ENCODE measurements at places on chromosomes 5 and 9.

GRCh38 chr5:949815-950560, 57.3 kb downstream of the TRIP13 start:
- no peak for DNase-seq

- DNase-seq = no peak
Measured at GRCh38 chr5:17426104-17426749, 71.8 kb upstream of the TAF11L2 start.

DNA sequence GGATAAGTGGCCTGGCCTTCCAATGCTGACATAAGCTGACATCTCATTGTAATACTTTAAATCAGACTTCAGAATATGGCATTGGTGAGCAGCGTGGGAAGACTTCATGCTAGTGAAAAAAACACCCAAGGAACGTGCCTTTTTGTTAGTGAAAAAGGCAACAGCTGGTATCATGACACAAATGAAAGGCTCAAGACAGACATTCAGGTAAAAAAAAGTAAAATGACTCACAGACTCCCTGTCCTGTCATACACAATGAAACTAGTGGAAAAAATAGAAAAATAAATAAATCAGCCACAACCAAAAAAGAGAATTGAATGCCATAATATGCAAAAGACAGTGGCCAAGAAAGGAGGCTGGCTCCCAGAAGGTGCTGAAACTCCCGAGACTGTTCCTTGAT, 24.4 kb upstream of the PPP1R2B start:
- DNase-seq = no peak

GRCh38 chr5:7904170-7904569, 35.2 kb downstream of the MTRR start:
- no peak for DNase-seq

GRCh38 chr5:110377361-110377760, 349.1 kb downstream of the TMEM232 start:
- no peak for DNase-seq

DNA sequence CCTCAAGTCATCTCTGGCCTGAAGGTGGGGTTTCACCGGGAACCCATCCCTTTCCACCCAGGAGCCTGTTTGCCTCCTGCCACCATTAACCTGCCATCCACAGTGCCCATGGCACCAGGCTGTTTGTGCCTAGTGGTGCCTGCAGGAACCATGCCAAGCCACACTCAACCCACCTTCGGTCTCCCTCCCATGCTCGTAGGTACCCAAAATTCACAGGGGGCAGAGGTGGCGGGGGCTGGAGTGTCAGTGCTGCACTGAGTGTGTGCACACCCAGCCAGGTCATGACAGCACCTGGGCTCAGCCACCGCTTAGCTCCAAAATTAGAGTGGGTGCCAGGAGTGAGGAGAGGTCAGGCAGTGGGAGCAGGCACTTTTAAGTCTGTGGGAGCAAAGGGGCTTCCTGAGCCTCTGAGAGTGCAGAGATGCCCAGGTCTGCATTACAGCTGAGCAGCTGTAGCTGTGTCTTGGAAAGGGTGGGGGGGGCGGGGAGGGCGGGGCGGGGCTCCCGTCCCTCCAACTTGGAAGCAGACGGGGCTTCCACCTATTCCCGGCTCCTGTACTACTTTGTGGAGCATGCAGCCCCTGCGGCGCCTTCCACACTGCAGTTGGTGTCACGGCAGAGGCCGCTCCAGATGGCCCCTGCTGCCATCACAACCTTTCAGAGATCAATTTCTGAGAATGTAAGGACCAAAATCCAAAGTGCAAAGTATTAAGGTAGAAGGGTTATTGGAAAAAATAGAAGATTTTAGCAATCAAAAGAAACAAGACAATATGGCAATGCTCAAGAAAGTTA, 2396.8 kb upstream of the C9orf72 start:
- no peak for DNase-seq

- no peak for DNase-seq
Measured at GRCh38 chr5:100252037-100252436, 283.1 kb upstream of the FAM174A start.

GRCh38 chr5:179343021-179343718, 2.1 kb downstream of the ADAMTS2 start:
- no peak for DNase-seq

DNA sequence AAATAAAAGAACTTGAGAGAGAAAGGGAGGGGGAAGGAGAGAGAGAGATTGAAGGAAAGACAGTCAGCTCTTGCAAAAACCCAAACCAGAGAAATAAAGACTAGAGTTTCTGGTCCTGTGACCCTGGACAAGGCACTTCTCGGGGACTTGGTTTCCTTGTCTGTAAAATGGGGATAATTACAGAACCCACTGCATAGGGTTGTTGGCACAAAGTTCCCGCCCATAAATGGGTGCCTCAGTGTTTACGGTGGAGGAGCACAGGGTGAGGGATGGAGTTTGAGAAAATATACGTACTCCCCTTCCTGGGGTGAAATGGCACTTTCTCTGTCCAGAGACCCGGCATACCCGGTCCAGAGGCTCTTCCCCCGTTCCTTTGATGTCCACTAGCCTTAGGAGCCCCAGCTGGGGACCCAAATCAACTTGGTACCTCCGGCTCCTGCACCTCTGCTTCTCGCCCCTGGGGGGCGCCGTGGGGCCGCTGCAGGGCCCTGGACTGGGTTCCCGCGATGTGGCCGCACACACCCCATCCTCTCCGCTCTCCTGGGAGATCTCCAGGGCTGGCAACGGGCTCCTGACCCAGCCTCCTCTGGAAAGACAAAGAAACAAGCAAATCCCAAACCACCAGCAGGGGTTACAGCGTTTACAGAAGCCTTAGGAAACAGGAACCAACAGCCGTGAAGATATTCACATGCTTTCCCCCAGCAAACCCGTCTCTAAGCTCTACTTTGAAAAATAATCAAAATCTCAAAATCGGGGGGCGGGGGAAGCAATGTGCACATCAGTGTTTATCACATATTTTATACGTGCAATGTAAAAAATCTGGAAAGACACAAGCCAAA, 26.3 kb downstream of the PTGES start:
- DNase-seq = peak; percentile 57

DNA sequence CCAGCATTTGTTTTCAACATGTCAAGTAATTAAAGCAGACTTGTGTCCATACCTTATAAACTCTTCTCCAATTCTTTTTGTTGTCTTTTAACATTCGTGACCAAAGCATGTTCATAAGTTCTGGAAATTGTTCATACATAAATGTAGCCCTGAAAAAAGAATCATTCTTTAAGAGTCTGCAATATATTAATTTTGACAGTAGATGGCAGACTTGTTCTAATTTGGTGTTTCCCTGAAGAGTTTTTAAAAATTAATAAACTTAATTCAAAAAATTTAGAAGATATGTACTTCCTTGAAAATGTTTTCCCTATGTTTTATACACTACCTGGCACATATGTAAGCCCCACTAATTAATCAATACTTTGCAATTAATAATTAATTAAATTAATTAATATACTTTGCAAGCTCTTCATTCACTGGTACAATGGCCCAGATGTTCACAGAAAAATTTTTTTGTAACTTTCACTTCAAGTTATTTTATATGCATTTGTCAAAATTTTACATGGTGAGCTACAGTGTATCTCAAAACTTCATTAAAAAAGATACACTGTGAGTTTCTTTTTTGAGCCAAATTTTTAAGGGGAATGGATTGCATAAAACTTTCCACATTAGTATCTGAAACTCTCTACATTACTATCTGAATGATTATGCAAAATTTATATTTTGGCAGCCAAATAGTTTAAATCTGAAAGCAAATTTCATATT, 42.1 kb downstream of the CLINT1 start:
- peak; percentile 54 for DNase-seq

DNA sequence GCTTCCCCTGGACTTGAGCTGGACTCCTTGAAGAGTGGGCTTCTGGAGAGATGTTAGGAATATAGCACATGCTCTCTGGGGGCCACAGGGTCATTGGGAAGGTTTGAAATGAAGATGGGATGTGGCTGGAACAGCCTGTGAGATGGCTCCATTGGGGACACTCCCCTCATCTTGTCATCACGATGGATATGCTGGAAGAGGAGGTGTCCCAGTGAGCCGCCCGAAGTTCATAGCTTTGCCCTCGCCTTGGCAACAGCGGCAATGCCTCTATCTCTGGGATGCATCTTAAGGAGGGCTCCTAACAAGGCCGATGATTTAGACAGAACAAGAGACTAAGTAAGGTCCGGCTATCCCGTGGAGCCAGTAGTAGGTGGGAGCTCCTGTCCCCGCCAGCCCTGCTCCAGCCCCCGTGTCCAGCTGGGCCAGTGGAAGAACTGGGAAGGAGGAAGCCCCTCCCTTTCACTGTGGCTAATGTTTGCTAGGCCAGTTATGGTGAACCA, 23.9 kb downstream of the AMBP start:
- DNase-seq = no peak

DNA sequence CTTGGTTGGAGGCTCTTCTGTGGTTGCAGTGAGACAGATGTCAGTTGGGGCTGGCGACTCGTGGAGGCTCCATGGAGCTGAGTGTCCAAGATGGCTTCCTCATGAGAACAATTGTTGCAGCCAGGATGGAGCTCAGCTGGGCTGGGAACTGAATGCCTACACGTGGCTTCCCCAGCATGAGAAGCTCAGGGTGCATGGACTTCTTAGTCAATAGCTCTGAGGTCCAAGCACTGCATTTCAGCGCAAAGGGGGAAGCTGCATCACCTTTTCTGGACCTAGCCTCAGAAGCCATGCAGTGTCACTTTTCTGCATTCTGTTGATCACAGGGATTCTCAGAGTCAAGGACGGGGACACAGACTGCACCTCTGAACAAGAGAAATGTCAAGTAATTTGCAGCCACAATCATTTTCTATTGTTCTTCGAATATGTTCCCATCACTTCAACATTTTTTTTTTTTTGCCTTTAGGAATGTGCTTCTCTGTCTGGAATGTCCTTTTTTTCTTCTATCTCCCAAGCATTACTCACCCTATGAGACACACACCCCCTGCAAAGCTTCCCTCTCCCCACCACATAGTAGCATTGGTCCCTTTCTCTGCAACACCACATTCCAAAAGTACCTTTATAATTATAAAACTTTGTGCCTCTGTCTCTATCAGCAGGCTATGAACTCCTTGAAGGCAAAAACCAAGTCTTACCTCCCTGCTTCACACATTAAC, 57.5 kb upstream of the STK32A start:
- no peak for DNase-seq

DNA sequence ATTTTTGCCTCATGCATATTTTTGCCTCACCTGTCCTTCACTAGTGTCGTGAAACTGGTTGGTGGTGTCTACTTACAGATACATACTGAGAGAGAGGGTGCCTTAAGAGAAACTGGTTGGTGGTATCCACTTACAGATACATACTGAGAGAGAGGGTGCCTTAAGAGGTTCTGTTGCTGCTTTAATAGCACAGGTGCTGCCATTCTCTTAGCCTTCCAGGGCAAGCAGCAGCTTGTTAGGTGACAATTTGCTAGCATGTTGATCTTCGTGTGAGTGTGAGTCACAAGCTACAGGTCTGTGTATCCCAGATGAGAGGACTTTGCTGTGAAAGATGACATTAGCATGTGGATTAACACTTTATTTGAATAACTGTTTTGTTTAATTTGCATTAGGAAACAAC, 1.4 kb downstream of the PTTG1 start:
- DNase-seq = no peak

GRCh38 chr9:976258-976942, at the start of gene DMRT3:
DMRT3 (plus strand) TSS chr9:976655; CDS start chr9:977002, 347 bp downstream.
- no peak for DNase-seq

DNA sequence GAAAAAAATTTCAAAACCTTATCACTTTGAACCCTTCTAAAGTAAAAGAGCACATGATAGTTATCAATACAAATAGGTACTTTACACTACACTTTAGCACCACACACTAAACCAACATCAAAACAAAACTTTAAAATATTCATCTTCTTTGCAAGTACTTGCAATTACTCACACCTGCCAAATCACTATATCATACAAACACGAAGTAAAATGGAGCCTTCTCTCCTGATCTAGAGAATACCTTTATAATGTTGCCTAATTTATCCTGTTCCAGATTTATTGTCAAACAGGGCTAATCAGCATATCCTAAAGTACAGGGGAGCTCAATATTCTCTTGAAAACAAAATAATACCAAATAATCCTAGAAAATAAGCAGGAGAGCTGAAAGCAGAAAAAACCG, 3.0 kb downstream of the RNF145 start:
- no peak for DNase-seq

GRCh38 chr5:145989428-145989827, 53.0 kb downstream of the SH3RF2 start:
- DNase-seq = no peak

DNA sequence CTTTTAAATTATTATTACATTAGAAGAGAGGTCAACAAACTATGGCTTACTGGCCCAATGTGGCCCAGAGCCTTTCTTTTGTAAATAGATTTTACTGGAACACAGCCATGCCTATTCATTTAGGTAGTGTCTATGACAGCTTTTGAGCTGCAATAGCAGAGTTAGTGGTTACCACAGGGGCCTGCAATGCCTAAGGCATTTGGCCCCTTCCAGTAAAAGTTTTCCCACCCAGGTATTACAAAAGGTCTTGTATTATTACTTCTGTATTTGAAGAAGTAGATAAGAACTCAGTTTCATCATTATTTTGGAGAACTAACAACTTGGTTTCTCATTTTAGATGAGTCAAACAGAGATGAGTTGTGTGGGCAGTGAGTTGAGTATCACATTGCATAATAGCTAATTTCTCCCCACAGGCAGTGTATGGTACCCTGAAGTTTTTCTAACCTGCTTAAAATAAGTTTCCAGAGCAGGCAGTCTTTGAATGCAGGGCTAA, 9.5 kb downstream of the MTRR start:
- DNase-seq = no peak

DNA sequence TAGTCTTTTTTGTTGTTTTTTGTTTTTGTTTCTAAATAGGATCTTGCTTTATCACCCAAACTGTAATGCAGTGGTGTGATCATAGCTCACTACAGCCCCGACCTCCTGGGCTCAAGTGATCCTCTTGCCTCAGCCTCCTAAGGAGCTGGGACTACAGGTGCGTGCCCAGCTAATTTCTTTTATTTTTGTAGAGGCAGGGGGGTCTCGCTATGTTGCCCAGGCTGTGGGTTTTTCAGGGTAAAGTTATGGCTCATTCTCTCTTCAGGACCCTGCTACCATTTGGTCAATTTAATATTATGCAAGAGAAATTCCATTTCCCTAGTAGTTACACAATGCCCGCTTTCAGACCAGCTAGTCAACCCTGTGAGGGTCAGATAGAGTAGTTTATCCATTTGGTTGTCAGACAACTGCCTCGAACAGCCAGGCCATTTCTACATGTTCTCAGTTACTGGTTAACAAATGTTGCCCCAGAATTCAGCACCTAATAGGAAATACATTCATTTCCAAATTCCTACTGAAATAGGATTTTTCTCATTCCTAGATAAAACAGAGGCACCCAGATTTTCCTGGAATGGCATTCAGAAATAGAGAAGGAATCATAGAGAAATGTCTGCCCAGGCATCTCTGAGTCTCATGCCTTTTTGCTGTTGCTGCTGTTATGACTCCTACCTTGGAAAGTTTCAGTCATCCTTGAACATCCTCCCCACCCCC, 6.4 kb upstream of the GLIS3 start:
- no peak for DNase-seq

- no peak for DNase-seq
Measured at GRCh38 chr5:60842871-60843385, 1.1 kb downstream of the ELOVL7 start.

GRCh38 chr9:121182989-121183388, 18.7 kb downstream of the RAB14 start:
- DNase-seq = peak; percentile 30
